HuH-7.5 (cell line): ENCODE measurements at places on chromosomes 7 and 10.

- no peak for DNase-seq
These were observed 615.0 kb downstream of the ANKRD7 start for GRCh38 chr7:118839515-118839914.

- peak; percentile 60 for DNase-seq
These were observed 56.1 kb upstream of the ELN start for GRCh38 chr7:73971704-73972341.

DNA sequence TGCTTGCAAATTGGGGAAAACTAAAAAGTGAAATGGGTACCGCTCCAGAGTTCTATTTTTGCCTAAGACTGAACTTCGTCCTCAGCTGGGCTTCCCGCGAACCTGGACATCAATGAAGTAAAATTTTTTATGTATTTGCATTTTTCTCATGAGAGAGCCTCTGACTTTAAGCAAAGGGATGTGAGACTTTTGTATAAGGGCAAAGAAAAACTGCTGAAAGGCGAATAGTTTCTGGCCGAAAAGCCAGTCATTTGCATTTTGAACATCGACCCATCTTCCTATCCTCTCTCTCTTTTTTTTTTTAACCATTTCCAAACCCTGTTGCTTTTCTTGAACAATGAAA, 573 bp downstream of the PMPCB start:
- no peak for DNase-seq

- no peak for DNase-seq
These were observed 120.5 kb upstream of the SEMA3E start for GRCh38 chr7:83769407-83769806.

GRCh38 chr10:63106111-63106755, 26.9 kb upstream of the NRBF2 start:
- no peak for DNase-seq

- DNase-seq = peak; percentile 98
These were observed 169.3 kb downstream of the SH3PXD2A start for GRCh38 chr10:103685880-103686669.

GRCh38 chr7:92949748-92950147, 113.4 kb upstream of the CDK6 start:
- DNase-seq = no peak

DNA sequence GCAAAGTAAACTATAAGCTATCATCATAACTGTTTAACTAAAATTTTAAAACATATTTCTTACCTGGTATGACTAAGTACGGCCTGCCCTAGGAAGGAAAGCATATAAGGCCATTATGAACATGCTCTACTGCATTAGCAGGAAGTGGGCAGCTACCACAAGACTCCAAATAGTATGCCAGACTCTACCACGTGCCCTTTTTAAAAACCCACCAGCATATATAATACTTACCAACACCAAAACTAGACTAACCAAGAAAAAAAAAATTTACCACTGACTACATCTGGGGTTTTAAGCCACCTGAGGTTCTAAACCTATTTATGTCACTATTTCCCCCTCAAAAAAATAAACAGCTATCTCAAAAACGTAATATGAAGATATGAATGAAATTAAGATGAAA, 30.1 kb downstream of the NUDCD3 start:
- DNase-seq = no peak

GRCh38 chr7:55957190-55957589, 5.5 kb downstream of the MRPS17 start:
- no peak for DNase-seq

- DNase-seq = no peak
These were observed 260.4 kb downstream of the SEMA3A start for GRCh38 chr7:83934118-83934734.

- no peak for DNase-seq
These were observed 56.8 kb downstream of the PAX2 start for GRCh38 chr10:100802196-100802595.

DNA sequence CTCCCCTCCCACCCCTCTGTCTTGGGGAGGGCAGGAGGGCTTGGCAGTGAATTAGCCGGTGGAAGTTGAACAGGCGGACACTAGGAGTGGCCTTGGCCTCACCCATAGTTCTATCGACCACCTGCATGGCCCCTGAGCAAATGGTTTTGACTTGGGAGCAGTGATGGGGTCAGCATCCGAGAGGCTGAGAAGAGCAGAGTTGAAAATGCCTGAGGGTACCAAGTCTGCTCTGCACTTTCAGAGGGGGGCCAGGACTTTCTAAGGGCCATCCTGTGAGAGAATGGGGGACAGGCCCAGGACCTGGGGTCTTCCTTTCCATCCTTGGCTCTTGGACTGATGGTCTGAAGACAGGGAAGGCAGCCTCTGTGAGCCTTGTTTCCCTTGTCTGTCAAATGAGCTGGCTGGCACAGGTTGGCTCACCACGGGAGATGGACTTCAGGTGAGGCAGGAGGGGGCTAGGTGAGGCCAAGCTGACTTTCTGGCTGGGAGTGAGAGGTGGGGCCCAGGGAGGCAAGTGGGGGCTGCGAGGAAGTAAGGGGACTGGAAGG, 29.4 kb downstream of the CDH23 start:
- no peak for DNase-seq

DNA sequence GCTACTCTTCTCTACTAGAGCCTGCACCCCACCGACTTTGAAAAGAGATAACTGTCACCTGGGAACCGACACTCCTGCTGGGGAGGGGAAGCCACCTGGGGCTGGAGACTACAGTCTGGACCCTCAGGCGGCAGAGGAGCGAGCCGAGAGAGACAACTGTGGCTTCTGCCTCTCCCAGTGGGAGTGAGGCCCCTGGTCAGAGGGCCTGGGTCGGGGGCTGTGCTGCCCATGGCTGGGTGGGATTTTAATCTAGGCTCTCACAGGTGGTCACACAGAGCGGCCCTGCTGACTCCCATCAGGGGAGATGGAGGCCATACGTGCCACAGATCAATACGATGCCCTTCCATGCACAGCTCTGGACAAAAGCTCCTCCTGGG, 372.1 kb downstream of the DNAJB6 start:
- no peak for DNase-seq

DNA sequence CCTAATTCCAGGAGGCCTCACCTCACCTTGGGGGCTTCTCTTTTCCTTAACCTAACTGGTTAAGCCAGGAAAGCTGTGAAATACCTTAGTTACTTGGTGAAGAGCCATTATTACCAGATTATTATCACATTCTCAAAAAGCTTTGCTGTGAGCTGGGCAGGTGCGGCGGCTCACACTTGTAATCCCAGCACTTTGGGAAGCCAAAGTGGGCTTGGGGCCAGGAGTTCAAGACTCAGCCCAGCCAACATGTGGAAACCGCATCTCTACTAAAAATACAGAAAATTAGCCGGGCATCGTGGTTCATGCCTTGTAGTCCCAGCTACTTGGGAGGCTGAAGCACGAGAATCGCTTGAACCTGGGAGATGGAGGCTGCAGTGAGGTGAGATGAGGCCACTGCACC, 102.4 kb upstream of the KLF6 start:
- no peak for DNase-seq

DNA sequence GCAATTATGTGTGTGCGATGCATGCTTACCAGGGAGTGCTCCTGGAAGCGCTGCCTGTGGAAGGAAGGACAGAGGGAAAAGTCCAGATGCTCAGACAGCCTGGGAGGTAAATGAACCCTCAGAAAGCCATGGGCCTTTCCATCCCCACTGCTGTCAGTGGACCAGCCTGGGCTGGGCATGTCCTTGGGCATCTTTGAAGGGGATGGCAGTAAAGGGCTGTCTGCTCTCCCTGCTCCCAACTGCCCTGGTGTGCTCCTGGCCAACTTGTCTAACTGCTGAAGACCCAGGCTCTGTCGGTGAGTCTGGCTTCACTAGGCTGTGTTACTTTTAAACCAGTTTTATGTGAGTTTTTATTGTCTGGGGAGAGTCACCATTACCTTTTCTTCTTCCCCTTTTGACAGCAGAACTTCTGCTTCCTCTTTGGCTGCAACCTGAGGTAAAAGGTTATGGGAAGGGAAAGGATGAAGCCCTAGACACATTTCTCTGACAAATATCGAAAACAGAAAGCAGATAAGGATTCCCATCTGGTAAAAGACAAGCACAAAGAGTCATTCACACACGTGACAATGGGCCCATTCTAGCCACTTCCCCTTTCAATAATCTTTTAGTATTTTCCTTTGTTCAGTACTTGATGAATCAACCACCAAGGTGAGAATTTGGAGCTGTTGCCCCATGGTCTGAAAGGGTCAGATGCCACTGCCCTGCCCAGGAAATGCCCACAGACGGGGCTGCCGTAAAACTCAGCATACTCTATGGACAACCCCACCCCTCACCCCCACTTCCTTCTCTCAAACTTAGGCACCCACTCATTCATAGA, 27.6 kb upstream of the PIK3AP1 start:
- DNase-seq = no peak

DNA sequence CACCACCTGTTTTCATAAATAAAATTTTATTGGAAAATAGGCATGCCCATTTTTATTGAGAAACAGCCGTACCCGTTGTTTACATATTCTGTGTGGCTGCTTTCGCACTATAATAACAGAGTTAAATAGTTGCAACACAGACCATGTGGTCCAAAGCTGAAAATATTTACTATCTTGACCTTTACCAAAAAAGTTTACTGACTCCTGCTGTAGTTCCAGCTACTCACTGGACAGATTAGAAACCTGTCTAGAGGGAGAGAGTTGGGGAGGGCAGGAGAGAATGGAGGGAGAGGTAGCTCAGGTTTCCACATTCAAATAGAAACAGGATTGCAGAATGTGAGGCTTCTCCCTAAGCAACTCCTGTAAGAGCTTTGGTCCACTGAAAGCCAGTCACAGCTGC, 55.1 kb upstream of the GLCCI1 start:
- no peak for DNase-seq

- DNase-seq = no peak
These were observed 52.4 kb upstream of the GNAI1 start for GRCh38 chr7:80082213-80082612.

DNA sequence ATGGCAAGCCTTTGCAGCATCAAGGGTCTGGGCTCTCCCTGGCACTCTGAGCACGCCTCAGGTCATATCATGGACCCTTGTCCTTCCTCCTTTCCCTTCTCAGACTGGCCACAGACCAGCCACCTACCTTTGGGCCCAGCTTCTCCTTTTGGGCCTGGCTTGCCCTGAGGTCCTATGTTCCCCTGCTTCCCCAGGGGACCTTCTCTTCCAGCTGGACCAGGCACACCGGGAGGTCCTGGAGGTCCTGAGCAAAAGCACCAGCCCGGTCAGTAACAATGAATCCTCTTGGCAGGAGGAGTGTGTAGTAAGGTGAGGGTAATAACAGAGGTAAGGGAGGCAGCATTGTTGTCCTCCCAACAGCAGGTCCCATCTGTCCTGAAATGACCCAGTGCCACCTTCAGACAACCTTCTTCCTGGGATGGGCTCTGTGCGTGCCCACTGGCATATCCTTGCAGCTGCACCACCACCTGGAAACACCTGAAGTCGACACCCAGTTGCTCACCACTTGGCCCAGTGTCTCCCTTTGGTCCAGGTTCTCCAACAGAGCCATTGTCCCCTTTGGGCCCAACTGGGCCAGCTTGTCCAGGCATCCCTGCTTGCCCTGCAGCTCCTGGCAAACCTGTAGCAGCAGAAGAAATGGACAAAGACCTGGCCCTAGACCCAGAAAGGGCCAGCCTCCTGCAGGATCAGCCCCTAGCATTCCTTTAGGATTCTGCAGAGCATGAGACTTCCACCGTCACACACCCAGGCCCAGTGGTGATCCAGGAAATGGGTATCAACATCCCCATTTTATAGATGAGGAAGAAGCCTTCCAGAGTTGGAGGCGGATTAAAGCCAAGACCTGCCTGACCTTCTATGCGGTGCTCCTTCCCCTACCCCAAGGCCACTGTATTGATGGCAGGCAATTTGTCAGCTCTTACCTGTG, 6.4 kb downstream of the SFTPD start:
- DNase-seq = no peak

GRCh38 chr7:74587435-74588126, 69.9 kb upstream of the GTF2I start:
- peak; percentile 56 for DNase-seq

- no peak for DNase-seq
These were observed 20.0 kb upstream of the SDK1 start for GRCh38 chr7:3280946-3281656.

- no peak for DNase-seq
These were observed 15.7 kb upstream of the CDK1 start for GRCh38 chr10:60762554-60762953.

GRCh38 chr10:50927522-50928189, 42.2 kb upstream of the A1CF start:
- no peak for DNase-seq

DNA sequence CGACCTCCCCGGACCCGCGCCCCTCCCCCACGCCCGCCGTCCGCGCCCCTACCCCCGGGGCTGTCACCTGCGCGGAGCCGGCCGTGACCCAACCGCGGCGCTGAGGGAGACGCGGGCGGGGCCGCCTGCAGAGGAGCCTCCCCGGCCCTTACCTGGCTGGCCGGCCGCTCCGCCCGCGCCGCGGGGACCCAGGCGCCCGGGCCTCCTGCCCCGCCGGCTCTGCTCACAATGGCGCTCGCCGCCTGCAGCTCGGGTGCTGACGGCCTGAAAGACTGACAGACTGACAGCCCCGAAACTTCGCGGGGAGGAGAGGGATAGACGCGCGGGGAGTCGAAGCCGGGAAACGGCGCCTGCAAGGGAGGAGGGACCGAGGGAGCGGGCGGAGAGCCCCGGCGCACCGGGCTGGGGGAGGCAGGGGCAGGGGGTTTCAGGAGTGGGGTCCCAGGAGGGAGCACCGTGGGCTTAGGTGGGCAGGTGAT, 393 bp downstream of the ZNF467 start:
- DNase-seq = no peak

DNA sequence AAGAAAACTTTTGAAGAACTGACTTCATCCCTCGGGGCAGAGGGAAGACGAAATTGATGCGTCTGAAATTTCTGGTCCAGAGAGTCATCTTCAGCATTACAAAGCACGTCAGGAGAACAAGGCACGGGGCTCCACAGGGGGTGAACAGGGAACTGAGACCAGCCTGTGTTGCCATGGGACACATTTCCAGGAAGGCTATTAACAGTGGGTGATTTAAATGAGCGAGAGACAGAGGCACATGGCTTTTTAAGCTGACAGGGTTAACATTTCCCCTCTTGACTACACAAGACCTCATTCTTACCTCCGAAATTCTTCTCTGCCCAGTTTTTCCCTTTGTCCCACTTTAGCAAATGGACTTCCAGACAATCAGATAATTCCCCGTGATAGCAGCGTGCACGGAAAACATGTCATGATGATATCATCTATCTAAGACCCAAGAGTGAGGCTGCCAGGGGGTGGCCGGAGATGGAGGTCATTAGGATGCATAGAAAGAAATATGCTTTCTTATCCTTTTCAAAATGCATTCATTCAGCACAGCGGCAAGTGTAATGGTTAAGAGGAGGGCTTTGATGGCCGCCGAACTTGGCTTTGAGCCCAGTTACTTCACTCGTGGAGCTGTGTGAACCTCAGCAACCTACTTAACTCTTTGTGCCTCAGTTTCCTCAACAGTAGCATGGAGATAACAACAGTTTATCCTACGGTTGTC, 248.0 kb downstream of the PRPF18 start:
- DNase-seq = no peak

- no peak for DNase-seq
These were observed 22.0 kb downstream of the PFKFB3 start for GRCh38 chr10:6224781-6225180.
